ENCODE measurements at places on chromosomes 12 and 14.

GRCh38 chr12:113861708-113862312 is 104.3 kb downstream of the RBM19 start:
- no peak for DNase-seq

GRCh38 chr14:76761960-76762410 is 717 bp downstream of the VASH1 start:
- no peak for DNase-seq

- no peak for DNase-seq
Measured at GRCh38 chr14:44912041-44912869, 49.5 kb downstream of the KLHL28 start.

DNA sequence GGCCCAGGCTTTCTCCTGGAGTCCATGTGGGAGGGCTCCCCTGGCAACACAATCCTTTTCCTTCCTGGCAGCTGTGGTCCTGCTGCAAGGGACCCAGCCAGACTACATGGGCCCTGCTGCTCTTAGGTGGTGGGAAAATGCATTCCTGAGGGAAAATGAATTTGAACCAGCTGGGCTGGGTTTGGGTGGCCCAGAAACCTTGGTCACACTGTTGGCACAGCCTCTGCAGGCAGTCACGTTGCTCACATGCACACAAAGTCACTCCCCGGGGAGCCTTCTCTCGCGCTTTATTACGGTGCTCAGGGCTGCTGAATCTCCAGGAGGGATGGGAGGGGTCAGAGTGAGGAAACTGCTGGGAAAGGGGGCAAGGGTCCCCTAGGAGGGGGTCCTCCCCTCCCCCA is 17.2 kb downstream of the PLEKHG3 start:
- no peak for DNase-seq

DNA sequence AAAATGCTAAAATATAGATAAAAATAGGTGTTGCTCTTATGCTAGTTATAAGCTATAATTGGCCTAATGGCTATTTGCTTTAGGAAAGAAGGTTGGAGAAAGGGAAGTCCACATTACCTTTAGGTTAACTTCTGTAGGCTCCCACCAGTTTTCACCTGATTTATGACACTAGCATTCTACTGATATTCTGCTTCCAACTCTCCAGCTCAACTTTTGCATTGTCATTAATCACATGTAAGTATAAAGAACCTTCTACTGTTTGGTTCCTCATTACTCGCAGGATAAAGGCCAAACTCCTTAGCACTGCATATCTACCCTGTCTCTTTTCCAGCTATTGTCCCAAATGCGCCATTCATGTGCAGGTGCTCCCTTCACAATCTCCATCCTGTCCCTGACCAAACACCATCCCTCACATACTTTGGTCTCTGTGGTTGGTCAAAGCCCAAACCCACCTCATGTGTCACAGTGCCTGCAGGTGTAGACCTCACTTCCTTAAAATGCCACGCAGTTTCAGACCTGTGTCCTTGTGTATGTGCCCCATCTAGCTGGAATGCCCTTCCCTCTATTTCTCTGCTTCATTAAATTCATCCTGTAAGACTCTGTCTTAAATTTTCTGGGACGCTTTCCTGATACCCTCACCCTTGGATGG is 3.3 kb downstream of the DDHD1 start:
- no peak for DNase-seq

DNA sequence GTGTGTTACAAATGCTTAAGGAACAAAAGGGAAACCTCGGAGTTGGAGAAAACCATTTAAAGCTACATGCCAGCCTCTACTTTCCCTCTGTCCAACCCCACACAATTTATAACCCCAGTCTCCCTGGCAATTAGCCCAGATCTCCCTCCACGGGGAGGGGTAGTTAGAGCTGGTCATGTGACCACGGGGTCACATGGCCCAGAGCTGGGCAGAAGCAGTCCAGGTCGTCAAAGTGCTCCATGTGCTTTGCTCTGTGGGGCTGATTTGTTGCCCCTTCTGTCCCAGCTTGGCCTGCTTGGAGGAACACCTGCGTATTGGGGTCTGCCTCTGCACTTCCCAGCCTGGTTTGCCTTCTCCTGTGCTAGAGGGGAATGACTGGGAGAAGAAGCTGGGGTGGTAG is 219.1 kb downstream of the RBM19 start:
- peak; percentile 48 for DNase-seq

DNA sequence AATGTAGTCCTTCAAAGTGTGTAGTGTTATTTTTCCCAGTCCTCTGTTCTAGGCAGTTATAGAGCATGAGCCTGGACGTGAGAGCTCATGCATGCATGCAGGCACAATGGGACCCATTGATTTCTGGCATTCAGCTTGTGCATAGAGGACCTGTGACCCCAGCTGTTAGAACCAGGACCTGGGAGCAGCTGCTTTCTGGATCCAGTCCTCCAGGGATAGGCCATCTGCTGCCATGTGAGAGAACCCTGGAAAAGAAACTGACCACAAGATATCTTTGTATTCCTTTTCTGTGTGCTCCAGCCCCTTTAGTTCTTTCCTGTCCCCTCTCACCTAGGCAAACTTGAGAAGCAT is 76.9 kb downstream of the SUSD6 start:
- no peak for DNase-seq

DNA sequence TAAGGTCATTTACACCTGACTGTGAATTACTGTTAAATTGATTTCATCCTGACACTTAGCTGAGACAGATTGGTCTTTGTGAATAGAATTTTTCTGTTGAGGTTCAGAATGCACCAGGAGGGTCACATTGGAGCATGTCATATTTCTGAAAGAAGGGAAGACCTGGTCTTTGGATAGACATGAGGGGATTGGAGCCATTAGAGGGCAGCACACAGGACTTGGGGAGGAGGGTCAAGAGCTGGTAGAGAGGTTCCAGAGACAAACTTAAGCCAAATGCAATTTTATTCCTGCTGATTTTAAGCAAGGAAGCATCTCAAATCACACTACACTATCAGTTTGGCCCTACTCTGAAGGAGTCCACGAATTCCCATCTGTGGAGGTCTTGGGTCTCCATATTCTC is 41.1 kb downstream of the GUCY2C start:
- DNase-seq, result no peak

DNA sequence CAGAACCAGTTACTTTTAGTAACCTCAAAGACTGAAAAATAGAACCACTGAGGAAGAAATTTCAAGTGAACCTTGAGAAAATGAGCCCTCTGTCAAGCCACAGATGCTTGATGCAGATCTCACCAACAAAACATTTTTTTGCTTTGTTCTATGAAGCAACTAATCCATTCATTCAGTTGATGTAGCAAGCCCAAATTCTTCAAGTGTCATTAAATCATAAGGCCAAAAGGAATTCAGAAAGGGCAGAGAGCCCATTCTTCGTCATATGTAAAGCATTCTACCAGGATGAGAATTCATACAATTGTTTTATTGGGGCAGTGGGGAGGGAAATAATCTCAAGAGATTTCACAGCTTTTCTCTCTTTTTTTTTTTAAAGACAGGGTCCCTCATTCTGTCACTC is 218.0 kb upstream of the RGS6 start:
- DNase-seq, result no peak

- DNase-seq, result no peak
Measured at GRCh38 chr12:9698681-9699080, 29.2 kb downstream of the CLEC2D start.

DNA sequence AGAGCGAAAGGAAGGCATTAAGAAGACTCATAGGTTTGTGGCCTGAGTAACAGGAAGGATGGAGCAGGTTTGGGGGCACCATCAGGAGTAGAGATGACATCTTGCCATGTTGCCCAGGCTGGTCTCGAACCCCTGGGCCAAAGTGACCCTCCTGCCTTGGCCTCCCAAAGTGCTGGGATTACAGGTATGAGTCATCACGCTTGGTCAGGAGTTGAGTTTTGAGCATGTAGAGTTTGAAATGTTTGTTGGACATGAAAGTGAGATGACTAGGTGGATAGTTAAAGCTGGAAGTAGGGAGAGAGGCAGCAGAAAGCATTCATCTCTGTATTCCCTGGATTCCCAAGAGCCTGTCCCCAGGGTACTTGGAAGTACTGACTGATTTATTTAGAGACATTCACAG is 112.6 kb downstream of the ERC1 start:
- DNase-seq, result peak; percentile 33
